ENCODE measurements at places on chromosomes 2 and 18.

DNA sequence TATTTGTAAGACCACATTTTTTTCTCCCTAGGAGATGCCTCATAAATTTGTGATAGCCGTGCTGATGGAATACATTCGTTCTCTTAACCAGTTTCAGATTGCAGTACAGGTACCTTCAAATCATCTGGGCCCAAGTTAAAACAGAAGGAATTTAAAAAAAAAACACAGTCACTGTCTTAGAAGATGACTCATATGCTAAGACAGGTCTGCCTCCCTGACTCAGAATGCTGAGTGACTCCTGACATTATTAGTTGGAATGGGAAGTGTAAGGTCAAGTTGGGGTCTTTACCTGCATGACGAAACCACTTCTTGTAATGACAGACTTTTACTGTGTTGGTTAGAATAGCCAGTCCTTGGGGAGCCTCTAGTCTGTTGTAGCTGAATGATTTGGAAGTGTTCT is 26.3 kb downstream of the RMC1 start:
- no peak for DNase-seq

- no peak for DNase-seq
Measured at GRCh38 chr18:10397004-10397403, 57.4 kb upstream of the APCDD1 start.

- DNase-seq: no peak
Measured at GRCh38 chr2:108605947-108606346, 71.7 kb downstream of the LIMS1 start.

DNA sequence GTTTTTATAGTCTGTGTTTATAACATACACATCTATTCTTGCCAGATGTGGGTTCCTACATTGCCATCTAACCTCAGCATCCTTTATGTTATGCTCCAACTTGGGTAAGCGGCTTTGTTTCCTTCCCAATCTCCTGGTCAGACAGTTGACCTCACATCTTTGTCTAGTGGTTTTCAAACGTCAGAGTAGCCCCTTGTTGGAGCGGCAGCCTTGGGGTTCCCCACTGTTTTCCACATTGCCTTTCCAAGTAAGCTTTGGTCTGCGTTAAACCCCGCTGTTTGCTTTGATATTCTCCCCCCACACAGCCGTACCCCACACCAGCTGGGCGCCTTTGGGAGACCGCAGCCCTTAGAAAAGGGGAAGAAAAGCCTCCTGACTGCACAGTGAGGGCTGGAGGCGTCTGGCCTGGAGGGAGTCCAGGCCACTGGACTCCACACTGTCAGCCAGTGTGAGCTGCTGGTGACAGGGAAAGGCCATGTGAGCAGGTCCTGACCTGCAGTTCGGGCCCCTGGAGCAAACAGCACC is 83.3 kb downstream of the MALT1 start:
- DNase-seq: no peak

DNA sequence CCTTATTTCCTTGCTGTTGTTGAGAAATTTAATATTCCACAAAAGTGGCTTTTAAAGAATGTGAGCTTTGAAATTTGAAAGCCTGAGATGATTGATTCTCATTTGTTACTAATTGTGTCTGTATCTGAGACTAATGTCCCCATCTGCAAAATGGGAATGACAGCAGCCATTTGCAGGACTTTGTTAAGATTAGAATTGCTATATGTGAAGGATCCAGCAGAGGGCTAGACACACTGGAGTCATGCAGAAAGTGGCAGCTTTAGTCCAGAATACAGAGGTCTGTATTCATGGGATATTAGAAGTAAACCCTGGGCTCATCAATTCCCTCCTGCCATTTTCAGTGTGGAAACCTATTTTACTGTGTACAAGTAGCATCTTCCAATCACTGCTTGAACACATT is 296.5 kb upstream of the GYPC start:
- no peak for DNase-seq

DNA sequence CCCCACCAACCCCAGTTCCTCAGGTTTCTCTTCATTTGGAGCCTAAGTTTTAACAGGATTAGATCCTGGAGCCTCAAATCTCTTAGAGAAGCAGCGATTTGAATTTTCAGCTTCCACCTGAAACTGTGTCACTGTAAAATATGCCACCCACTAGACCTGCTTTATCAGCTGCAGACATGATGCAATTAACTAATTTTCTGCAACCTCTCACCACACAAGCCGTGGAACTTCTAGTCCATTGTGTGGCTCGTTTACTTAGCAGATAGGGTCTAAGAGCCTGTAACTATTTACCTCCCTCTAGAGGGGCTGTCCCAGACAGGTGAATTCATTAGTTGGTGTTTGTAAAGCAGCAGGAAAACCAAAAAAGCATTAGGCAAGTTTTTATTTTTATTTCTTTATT is 31.6 kb upstream of the FZD5 start:
- no peak for DNase-seq

DNA sequence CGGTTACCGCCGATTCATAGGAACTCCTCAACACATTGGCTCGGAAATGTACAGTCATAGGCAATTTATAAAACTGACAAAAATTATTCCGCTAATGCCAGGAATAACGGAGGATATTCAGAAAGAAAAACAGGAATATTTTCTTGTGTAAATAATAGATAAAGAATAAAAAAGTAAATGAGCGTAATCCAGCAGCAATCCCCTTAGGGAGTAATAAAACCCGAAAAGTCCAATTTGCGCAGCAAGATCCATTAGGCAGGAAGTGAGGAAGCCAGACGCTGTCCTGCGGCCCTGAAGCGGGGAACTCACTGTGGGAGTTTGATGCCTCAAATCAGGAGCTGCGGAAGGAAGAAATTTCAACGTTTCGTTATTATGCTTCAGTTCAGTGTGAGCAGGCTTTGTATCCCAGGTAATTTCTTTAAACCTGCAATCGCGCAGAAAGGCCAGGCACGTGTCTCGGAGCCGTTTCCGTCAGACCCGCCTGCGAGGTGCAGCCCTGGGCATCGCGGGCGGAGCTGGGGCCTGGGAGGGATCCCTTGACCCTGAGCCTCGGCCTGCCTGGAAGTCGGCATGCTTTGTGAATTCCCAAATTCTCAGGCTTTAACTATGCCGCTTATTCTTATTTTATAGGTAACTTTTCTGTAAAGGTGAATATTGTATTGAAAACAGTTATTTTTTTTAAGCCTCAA is 180.9 kb upstream of the ALKAL2 start:
- DNase-seq: no peak

GRCh38 chr2:63555931-63556330 is 32.3 kb downstream of the WDPCP start:
- no peak for DNase-seq

- DNase-seq: no peak
Measured at GRCh38 chr18:37535968-37536367, 29.6 kb downstream of the CELF4 start.

- DNase-seq: peak; percentile 8
Measured at GRCh38 chr18:62452280-62452831, 70.5 kb upstream of the ZCCHC2 start.

DNA sequence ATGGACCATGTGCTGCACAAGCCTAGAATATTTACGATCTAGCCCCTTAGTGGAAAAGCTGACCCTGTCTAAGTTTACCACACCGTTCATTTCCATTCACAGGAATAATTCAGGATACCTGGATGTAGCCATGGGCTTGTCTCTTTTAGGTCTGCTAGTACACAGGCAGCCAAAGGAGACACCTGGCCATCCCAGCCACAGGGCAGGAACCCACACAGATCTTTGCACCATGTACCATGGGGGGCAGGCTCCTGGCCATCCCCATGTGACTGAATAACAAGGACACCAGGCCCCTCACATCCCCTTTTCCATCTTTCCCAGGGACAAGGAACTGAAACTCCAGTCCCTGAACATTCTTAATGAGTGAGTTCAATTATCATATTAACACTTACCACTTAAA is 467.3 kb upstream of the MYT1L start:
- no peak for DNase-seq

- no peak for DNase-seq
Measured at GRCh38 chr18:28267276-28267675, 90.3 kb upstream of the CDH2 start.

DNA sequence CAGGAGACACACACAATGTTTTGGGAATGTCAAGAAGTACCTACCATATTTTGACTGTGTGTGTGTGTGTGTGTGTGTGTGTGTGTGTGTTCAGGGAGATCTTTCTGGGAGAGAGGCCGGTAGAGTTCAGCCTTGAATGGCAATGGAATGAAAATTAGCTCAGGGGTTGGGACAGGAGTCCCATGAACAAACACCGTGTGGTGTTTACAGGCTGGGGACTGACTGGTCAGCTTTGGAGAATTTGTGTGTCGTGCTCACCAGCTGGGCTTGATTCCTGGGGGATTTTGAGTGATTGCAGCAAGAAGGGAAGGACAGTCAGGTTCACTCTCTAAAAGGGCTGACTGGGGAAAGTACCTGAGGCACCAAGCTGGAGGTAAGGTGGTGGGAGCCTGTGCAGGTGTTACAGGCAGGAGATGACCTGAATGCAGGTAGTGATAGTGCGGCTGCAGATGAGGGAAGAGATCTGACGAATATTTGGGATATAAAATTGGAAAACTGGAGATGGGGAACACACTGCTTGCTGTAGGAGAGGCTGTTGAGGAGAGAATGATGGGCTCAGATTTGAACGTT is 2.5 kb upstream of the ADNP2 start:
- DNase-seq: no peak

GRCh38 chr2:98608962-98609604 is 694 bp downstream of the UNC50 start:
- DNase-seq: no peak

- DNase-seq: no peak
Measured at GRCh38 chr2:127023504-127023903, 83.5 kb downstream of the BIN1 start.
